ENCODE measurements at places on chromosomes 2 and 18. TPM values are rescaled to one million over a fixed set of nuclear protein-coding genes. Genes with fewer than 3 reads are reported as not detected.

GRCh38 chr2:46145017-46145416, 152.2 kb upstream of the EPAS1 start:
- H3K4me1 ChIP-seq = peaks cover 6% of the 10 kb centered on the region
- H3K4me3 ChIP-seq = no peak overlapping the region
- H3K27ac ChIP-seq = no peak overlapping the region
- no peak for DNase-seq
- H3K36me3 ChIP-seq = no peaks in the 10 kb centered on the region

The SLC5A7 gene
- not detected for total RNA-seq

GRCh38 chr2:147499785-147500184, 345.0 kb upstream of the ACVR2A start:
- no peak overlapping the region for H3K27ac ChIP-seq
- H3K27me3 ChIP-seq = no peaks in the 10 kb centered on the region
- H3K4me1 ChIP-seq = peaks cover 21% of the 10 kb centered on the region
- H3K4me3 ChIP-seq = no peak overlapping the region
- no peaks in the 10 kb centered on the region for H3K36me3 ChIP-seq
- DNase-seq = no peak

The SESTD1 gene
- 11.3 TPM for total RNA-seq

Data from activated naive CD4-positive, alpha-beta T cell treated with anti-CD3 and anti-CD28 coated beads for 36 hours (primary cell).